ENCODE measurements at places on chromosomes 3 and 15.

- no peak for DNase-seq
Measured at GRCh38 chr3:54967731-54968161, 39.9 kb upstream of the LRTM1 start.

GRCh38 chr3:148950806-148951205, 40.5 kb upstream of the GYG1 start:
- no peak for DNase-seq

GRCh38 chr15:101025896-101026631, 106.9 kb downstream of the LRRK1 start:
- no peak for DNase-seq

- DNase-seq = peak; percentile 31
Measured at GRCh38 chr3:71582036-71582611, 1.4 kb downstream of the FOXP1 start.

DNA sequence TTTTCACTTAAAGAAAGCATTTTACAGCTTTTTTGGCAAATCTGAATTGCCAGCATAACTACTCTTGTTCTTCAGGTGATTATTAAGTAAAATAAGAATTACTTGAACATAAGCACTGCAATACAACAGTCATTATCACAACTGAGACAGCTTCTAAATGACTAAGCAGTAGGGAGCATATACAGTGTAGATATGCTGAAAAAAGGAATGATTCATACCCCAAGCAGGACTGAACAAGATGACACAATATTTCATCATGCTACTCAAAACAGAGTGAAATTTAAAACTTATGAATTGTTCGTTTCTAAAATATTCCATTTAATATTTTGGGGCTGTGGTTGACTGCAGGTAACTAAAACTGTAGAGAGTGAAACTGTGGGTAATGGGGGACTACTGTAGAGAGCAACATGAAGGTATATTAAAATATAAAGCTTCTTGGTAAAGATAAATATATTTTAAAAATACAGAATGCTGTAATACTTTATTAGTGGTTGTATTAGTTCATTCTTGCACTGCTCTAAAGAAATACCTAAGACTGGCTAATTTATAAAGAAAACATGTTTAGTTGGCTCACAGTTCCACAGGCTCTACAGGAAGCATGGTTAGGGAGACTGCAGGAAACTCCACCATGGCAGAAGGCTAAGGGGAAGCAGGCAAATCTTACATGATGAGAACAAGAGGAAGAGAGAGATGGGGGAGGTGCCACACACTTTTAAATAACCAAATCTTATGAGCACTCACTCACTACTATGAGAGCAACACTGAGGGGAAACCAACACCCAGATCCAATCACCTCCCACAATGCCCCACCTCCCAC, 84.8 kb downstream of the DCLK3 start:
- peak; percentile 61 for DNase-seq

GRCh38 chr3:73086071-73086494, 24.6 kb downstream of the EBLN2 start:
- DNase-seq = peak; percentile 33

- no peak for DNase-seq
Measured at GRCh38 chr3:190902292-190902691, 39.8 kb upstream of the GMNC start.
